ENCODE measurements at places on chromosomes 5 and 9. TPM values are rescaled to one million over a fixed set of nuclear protein-coding genes. Genes with fewer than 3 reads are reported as not detected.
A peak's percentile ranks its signal among the peaks of the same experiment; 100 is the strongest.

ZNF483 gene
- total RNA-seq: 0.92 TPM

- peak; percentile 69 for DNase-seq
These were observed 50.2 kb downstream of the OTULIN start for GRCh38 chr5:14714706-14715105.

DNA sequence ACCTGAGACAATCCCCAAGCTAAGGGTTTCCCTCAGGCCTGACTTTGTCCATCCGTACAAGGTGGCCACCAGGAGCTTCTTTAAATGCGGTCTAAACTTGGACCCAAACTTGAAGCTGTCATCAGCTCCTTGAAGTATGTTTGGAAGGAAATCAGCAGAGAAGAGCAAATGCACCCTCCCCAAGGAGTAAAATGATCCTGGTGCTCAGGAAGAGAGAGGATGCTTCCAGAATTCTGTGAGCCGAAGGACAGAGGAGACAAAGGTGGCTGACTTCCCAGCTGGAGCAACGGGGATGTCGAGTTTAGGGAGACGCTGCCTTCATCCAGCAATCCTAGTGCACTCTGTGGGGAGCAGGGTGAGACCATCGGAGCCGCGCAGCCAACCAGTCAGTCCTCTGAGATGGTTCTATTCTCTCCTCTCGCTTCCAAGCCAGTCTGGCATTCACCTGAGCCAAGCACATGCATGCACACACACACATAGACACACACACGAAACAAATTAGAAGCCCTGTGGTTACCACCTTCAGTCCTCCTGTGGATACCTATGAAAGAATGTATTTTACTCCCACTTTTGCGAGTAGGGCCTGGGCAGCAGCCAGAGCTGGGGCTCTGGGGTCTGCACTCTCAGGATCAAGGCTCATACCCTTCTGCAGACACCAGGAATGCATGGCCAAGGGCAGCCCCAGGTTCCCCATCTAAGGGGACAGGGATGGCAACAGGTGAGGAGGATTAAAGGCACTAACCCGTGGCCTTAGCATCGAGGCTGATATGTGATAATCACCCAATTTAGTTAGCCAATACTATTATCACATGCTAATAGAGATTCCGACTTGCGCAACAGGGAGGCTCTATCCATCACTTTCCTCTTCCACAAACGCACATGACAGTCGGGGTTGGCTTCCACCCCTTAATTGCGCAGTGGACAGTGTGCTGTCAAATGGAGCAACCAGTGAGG lies 75.8 kb downstream of the GTF3C4 start:
- no peak for DNase-seq

GRCh38 chr5:102625928-102626327 lies 127.1 kb upstream of the SLCO6A1 start:
- no peak for DNase-seq

- no peak for DNase-seq
These were observed 2.5 kb upstream of the GNG10 start for GRCh38 chr9:111658943-111659342.

DNA sequence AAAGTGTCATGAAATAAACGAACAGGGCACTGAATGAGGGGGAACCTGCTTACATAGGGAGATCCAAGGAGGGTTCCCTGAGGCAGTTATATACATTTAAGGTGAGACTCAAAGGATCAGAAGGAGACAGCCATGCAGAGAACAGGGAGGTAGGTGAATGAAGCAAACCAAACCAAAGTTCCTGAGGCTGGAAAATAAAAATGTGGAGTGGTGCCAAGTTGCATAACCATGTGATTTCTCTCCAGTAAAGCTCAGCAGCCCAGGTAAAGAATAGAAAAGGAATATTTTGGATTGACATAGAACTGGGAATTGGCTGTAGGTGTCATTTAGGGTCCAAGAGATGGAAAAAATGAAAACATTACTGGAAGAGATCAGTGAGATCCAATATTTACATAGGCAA lies 110.7 kb downstream of the CAAP1 start:
- DNase-seq: no peak
